ENCODE measurements at places on chromosomes 12 and 14.
A peak's percentile ranks its signal among the peaks of the same experiment; 100 is the strongest.

DNA sequence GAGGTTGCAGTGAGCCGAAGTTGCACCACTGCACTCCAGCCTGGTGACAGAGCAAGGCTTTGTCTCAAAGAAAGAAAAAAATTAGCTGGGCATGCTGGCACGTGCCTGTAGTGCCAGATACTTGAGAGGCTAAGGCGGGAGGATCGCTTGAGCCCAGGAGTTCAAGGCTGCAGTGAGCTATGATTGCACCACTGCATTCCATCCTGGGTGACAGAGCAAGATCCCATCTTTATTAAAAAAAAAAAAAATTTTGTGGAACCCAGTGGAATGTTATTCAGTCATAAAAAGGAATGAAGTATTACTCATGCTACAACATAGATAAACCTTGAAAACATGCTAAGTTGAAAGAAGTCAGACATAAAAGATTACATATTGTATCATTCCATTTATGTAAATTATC, 8.3 kb upstream of the ERBB3 start:
- no peak for DNase-seq

DNA sequence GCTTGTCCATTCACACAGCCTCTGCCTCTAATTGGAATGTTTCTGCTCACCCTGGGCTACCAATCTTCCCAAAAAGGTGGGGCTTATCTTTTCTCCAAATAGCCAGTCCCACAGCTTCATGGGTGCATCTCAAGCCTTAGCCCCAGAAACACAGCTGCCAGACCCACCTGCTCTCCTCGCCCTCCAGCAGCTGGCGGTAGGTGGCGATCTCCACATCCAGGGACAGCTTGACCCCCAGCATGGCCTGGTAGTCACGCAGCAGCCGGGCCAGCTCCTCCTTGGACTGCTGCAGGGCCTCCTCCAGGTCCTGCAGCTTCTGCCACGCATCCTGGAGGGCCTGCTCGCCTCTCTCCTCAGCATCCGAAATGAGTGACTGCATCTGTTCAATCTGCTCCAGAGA, 11.1 kb downstream of the KRT77 start:
- DNase-seq: no peak

DNA sequence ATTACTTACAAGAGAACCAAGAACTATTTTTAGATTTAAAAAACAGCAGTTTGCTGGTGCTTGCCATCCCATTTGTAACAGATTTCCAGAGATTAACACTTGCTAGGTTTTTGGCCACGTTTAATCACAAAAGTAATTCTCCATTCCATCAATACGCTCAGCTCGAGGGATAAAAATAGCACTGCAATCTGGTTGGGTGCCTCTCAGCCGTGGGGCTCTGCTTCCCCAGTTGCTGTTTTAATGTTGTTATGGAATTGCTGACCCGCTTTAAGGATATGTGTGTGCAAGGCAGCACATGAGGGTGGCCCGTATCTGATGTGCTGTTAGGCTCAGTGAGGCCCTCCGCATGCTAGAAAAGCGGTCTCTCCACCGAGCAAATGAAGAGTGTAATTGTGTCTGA, 222.2 kb upstream of the TMEM260 start:
- DNase-seq: no peak

GRCh38 chr14:86203843-86204242, 673.9 kb downstream of the FLRT2 start:
- DNase-seq: peak; percentile 4

DNA sequence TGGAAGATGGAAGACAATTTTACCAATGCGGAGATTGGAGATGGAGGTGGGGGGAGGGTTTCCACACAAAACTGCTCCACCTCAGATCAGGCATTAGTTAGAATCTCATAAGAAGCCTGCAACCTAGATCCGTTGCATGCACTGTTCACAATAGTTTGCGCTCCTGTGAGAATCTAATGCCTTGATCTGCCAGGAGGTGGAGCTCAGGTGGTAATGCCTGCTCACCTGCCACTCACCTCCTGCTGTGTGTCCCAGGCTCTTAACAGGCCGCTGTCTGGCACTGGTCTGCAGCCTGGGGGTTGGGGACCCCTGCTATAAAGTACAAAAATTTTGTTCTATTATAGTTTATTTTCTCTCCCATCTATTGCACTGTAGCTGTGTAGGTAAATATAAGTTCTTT, 84.9 kb upstream of the FOXG1 start:
- no peak for DNase-seq

DNA sequence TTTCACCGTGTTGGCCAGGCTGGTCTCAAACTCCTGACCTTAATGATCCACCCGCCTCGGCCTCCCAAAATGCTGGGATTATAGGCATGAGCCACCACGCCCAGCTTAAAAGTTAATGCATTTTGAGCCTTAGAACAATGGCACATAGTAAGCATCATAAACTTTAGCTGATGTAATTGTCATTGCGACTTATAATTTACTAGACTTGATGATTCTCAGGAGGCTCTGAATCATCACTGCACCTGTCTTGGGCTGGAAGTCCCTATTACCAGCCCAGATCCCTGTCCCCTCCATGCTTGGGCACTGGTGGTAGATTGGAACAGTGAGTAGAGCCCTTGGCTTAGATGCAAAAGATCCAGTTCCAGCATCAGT, 26.1 kb downstream of the KMT5A start:
- no peak for DNase-seq

DNA sequence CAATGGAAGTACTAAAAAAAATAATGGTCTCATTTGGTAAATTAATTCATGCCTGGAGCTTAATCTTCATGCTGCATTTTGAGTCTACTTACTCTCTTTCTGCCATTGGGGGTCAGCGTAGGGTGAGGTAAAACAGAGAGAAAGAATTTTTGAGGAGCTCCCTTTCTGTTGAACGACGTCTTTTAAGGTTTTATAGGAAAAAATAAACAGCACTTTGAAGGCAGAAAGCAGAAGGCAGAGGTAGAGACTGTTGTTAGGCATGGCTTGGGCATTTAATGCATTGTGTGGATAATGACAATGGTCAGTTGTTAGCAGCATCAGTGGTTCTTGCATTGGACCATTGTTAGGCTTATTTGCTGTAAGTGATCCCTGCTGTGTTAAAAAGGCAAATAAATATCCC, 557.2 kb upstream of the STXBP6 start:
- no peak for DNase-seq

GRCh38 chr14:39376667-39377403, 55.4 kb downstream of the FBXO33 start:
- no peak for DNase-seq

DNA sequence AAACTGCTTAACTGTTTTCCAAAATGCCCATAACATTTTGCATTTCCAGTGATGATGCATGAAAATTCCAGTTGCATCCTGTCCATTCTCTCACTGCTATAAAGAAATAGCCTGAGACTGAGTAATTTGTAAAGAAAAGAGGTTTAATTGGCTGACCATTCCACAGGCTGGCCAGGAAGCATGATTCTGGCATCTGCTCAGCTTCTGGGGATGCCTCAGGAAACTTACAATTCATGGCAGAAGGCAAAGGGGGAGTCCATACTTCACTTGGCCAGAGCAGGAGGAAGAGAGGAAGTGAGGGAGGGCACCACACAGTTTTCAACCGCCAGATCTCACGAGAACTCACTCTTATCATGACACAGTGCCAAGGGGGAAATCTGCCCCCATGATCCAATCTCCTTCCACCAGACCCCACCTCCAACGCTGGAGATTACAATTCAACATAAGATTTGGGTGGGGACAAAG, 18.2 kb upstream of the CLEC2D start:
- DNase-seq: peak; percentile 86

DNA sequence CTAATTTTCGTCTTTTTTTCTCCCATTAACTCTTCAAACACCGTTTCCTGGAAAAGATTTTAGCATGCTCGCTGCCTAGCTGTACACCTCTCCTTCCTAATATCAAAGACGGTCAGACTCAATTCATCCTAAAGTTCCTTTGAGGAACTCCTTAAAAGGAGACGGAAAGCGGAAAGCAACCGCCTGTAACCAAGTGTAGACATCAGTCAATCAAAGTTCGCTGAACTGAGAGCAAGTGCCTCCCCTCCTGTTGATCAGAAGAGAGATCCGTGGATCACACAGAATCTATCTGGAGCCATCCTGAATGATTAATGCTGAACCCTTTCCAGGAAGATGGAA, 412 bp upstream of the TEP1 start:
- DNase-seq: peak; percentile 44

GRCh38 chr14:31884776-31885379, 192.2 kb upstream of the ARHGAP5 start:
- no peak for DNase-seq

DNA sequence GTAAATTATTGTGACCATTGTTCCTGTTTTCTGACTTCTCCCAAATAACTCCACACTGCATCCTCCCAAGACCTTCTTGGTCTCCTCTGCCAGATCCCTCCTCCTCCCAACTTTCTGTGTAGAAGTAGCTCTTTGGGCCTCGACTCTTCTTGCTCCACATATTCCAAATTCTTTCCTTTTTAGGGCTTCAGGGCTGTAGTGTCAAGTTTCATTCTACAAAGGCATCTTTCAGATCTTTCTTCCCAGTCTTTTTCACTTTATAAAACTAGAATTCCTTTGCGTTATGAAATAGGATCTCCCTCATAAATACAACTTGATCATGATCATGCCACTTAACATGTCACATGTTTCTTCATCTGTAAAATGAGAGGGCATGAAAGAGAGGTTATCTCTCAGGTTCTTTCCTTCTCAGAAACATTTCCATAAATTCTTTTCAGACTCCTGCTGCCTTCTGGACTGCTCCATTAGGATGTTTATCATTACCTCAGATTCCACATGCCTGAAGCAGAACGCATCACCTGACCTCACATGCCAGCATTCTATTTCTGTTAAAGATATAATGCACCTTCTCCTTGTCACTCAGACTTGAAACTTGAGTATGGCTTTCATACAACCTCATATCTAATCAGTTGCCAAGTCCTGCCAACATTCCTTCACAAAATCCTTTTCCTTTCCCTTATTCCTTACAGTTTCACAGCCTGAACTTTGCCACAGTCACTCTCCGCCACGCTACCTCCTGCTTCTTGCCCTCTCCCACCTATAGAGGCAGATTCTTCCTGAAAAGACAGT, 8.5 kb downstream of the SLC38A1 start:
- no peak for DNase-seq

DNA sequence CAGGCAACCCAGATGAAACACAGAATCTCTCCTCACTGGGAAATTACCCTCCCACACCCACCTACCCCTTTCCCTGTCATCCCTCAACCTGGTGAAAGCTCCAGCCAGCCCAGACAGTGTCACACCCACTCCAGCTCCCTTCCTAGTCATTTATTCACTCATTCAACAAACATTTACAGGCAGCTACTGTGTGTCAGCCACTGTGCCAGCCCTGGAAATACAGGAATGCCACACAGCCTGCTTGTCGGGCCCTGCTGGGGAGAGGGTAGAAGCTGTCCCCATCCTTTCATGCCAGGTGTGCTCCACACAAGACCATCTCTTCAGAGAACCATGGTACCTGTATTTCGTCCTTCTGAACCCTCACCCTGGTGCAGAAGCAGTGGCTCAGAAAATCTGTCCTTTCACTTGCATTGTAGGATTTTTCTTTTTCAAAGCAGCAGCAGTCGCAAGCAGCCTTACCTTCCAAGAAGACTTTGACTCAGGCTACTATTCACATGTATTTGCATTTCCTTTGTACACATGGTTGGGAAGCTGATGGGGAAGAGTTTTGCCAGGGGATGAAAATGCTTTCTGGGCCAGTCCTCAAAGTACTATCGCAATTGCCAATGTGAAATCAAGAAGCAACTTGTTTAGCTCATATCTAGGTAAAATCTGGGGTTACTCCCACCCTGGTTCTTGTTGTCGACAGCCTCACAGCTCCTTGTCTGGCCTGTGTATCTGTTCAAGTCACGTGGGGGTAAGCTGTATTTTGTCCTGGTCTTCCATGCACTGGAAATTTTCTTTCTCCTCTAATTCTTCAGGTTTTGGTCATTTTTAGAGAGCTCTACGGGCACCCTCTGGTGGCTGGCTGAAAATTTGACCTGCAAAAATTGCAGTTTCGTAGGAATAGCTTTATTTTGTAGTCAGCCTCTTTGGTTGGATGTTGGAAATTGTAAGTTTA, 147.4 kb upstream of the EGLN3 start:
- peak; percentile 1 for DNase-seq

- DNase-seq: peak; percentile 13
Observed at GRCh38 chr12:45122768-45123380, 72.0 kb upstream of the DBX2 start.

DNA sequence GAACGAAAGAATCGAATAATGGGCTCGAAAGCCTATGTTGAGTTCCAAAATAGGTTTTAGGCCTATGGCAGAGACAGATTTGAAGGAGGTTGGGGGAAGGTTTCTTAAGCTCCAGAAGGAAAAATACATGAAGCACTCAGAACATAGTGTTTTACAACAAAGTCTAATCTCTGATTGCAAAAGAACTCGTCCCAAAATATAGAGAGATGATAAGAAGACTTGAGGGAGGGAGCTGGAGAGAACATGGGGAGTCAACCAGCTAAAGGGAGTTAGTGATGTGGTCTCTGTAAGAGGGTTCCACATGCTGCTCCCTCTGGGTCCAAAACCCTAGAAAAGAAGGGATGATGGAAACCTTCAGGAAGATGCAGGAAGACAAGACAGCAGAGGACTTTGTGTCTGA, 54.8 kb upstream of the DAAM1 start:
- no peak for DNase-seq

- DNase-seq: no peak
Observed at GRCh38 chr14:76887191-76887590, 61.0 kb downstream of the LRRC74A start.

- DNase-seq: no peak
Observed at GRCh38 chr14:100108840-100109593, 43.8 kb downstream of the EVL start.

- peak; percentile 77 for DNase-seq
Observed at GRCh38 chr12:4648104-4648500, 749 bp downstream of the AKAP3 start.

- DNase-seq: no peak
Observed at GRCh38 chr12:54442961-54443360, 23.9 kb upstream of the ITGA5 start.

- no peak for DNase-seq
Observed at GRCh38 chr12:88549929-88550328, 30.3 kb downstream of the KITLG start.

GRCh38 chr12:60947533-60947932, 1312.7 kb upstream of the USP15 start:
- no peak for DNase-seq

- peak; percentile 60 for DNase-seq
Observed at GRCh38 chr14:55446127-55446736, 5.8 kb upstream of the TBPL2 start.

DNA sequence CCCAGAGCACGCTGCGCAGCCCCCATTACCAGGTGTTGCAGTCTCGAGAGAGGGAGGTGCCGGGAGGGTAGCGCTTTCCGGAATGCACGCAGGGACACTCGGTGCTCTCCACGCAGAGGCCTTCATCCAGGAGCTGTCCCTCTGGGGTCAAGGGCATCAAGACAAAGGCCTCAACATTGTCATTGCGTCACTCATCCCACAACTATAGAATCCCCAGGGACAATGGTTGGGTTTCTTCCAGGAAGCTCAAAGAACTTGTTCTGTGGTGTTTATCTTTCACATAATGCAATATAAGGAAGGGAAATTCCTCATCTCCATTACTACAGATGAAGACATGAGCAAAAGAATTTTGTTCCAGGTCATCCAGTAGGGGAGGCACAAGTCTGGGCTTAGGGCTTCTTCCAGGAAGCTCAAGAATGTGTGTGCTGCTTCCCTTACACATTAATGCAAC, 52.1 kb downstream of the VWF start:
- no peak for DNase-seq

Measured in NAMALWA (cell line).